ENCODE measurements at places on chromosomes 3 and 15. TPM values are rescaled to one million over a fixed set of nuclear protein-coding genes. Genes with fewer than 3 reads are reported as not detected.
A peak's percentile ranks its signal among the peaks of the same experiment; 100 is the strongest.

- no peaks in the 10 kb centered on the region for H3K36me3 ChIP-seq
- H3K4me3 ChIP-seq = no peak overlapping the region
- no peak overlapping the region for H3K27ac ChIP-seq
- H3K27me3 ChIP-seq = no peaks in the 10 kb centered on the region
- no peaks in the 10 kb centered on the region for H3K4me1 ChIP-seq
Observed at GRCh38 chr3:154182322-154182922, 61.2 kb downstream of the ARHGEF26 start.

DNA sequence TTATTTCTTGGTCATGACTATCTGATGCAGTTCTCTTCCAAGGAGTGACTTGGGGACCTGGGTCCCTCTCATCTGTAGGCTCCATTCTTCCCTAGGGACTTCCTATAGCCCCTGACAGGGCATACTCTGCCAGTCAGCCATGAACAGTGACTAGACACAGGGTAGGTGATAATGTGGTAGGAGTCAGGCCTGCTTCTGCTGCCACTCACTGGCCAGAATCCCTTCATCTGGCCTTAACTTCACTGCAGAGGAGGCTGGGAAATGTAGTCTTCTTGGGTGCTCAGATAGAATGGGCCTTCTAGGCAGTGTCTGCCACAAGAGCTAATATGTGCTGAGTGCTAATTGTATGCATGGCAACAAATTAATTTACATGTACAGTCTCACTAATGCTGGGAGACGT is 84.5 kb downstream of the CACNA2D3 start:
- H3K4me1 ChIP-seq = no peaks in the 10 kb centered on the region
- DNase-seq = no peak
- no peak overlapping the region for H3K4me3 ChIP-seq
- no peak overlapping the region for H3K27ac ChIP-seq
- no peaks in the 10 kb centered on the region for H3K36me3 ChIP-seq
- H3K27me3 ChIP-seq = peaks cover 15% of the 10 kb centered on the region

The GHSR gene
- not detected for total RNA-seq

DNA sequence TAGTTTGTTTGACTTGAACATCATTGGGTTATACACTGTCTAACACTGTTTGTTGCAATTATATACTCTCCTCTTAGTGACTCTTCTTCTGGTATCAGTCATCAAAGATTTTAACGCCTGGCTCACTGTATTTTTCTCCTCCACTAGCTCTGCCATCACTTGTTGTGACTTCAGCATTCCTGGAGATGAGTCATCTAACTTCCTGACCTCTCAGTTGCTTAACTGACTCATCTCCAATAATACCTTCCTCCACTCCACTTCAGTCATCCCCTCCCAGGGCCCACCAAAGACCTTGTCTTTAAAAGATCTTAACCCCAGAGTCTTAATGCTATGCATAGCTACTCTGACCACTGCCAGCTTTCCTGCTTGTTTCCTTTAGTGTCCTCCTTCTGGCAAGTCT is 28.6 kb upstream of the CLSTN2 start:
- no peak overlapping the region for H3K4me3 ChIP-seq
- no peaks in the 10 kb centered on the region for H3K4me1 ChIP-seq
- no peak overlapping the region for H3K27ac ChIP-seq
- peak; percentile 35 for DNase-seq
- H3K36me3 ChIP-seq = no peaks in the 10 kb centered on the region

DNA sequence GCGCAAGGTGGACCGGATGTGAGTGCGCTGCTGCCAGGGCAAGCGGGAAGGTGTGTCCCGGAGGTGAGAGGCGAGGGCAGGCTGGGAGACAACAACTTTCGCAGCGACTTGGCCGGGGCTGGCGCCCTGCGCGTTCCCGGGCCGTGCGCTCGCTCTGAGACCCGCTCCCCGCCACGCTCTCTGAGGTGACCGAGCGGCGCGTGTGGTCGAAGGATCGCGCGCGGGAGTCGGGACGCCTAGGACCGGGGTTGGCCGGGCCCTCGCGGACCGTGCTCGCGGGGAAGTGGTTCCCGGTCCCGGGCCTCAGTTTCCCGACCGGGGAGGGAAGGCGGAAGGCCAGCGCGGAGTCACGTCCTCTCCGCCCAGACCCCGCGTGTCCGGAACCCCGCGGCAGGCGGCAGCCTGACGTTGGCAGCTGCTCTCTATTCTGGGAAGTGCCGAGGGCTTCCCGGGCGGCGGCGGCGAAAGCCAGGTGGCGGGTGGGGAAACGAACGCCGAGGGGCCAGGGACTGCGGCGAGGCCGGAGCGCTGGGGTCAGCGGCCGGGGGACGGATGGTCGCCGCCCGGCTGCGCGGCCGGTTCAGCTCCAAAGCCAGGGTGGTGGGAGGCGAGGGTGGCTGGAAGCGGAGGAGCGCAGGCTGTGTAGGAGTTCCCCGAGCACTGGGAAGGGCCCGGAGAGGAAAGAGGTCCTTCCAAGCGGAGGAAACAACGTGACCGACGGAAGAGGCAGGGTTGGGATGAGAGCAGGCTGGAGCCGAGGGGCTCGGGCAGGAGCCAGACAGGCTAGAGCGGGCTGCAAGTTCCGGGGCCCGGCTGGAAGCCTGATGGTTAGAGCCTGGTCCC is 1.0 kb upstream of the IGF2BP2 start:
- peaks cover 44% of the 10 kb centered on the region for H3K4me1 ChIP-seq
- no peaks in the 10 kb centered on the region for H3K27me3 ChIP-seq
- peaks cover 5% of the 10 kb centered on the region for H3K36me3 ChIP-seq
- DNase-seq = no peak
- peak overlapping the region; percentile 86 for H3K27ac ChIP-seq
- H3K4me3 ChIP-seq = peak overlapping the region; percentile 76

- H3K36me3 ChIP-seq = peaks cover 10% of the 10 kb centered on the region
- DNase-seq = no peak
- no peak overlapping the region for H3K4me3 ChIP-seq
- H3K27me3 ChIP-seq = no peaks in the 10 kb centered on the region
Observed at GRCh38 chr15:74844319-74845207, 1.6 kb upstream of the ULK3 start.

The WDR93 gene
- total RNA-seq = not detected

The CCR2 gene
- total RNA-seq = not detected

The ZNF860 gene
- total RNA-seq = 0.66 TPM

DNA sequence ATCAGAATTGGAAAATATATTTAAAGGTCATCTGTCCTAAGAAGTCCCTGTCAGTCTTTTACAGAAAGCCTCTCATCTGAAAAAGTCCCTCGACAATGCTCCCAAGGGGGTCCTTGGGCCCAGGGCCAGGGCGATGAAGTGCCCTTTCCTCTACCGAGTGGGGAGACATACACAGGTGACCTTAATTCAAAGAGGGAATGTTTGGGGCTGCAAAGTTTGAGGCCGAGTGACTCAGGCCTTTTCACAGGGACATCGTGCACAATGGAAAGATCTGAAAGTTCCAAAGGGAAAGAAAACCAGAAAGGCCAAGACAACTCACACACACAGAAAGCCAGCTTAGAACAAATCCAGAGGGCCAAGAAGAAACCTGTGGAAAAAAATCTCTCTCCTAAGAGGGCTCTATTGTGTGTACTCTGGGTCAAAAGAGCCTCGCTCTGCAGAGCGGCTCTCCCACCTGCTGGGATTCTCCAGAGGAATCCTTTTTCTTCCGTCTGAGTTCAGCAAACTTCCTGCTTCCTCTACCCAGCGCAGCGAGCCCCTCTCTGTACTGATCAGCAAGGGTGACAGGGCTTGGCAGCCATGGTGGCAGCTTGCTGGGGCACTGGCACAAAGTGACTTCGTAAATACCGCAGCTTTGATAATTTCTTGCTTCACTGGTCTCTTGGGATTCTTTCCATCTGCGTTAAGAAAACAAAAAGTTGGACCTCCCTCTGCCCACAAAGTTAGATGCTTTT is 259.1 kb downstream of the OPA1 start:
- no peak for DNase-seq
- H3K27me3 ChIP-seq = no peaks in the 10 kb centered on the region
- H3K4me3 ChIP-seq = no peak overlapping the region
- no peak overlapping the region for H3K27ac ChIP-seq

The UNC13C gene
- 0.04 TPM for total RNA-seq

GRCh38 chr3:70120357-70120966 is 120.9 kb downstream of the SAMMSON start:
- no peak overlapping the region for H3K4me3 ChIP-seq
- H3K36me3 ChIP-seq = no peaks in the 10 kb centered on the region
- H3K27ac ChIP-seq = no peak overlapping the region
- DNase-seq = peak; percentile 65

DNA sequence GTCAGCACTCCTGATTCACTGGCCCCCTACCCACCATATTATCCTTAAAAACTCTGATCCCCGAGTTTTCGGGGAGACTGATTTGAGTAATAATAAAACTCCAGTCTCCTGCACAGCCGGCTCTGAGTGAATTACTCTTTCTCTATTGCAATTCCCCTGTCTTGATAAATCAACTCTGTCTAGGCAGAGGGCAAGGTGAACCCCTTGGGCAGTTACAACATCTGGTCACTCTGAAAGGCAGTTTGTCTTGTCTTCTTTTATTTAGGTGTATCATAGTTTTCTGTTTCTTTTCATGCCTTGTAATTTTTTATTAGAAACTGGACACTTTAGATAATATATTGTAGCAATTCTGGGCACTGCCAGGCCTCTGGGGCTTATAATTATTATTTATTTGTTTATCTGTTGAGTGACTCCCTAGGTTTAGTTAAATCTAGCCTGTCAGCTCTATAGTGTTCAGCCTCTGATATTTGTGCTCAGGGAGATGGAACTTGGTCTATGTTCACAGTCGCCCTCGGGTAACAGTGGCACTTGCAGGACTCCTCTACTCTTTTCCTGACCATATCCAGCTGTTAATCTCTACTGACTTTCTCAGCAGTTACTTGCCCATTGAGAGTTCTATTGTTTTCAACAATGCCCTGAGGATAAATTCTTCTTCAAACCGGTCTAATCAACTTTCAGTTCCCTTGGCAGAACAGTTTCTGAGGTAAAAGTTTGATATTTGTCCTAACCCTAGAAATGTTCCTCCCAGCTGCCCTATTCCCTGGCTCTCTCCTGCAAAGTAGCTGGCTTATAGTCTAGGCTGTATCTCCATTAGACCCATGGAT is 15.5 kb upstream of the PLAAT1 start:
- no peaks in the 10 kb centered on the region for H3K36me3 ChIP-seq
- H3K27ac ChIP-seq = no peak overlapping the region
- DNase-seq = no peak
- H3K4me3 ChIP-seq = no peak overlapping the region
- no peaks in the 10 kb centered on the region for H3K4me1 ChIP-seq

DNA sequence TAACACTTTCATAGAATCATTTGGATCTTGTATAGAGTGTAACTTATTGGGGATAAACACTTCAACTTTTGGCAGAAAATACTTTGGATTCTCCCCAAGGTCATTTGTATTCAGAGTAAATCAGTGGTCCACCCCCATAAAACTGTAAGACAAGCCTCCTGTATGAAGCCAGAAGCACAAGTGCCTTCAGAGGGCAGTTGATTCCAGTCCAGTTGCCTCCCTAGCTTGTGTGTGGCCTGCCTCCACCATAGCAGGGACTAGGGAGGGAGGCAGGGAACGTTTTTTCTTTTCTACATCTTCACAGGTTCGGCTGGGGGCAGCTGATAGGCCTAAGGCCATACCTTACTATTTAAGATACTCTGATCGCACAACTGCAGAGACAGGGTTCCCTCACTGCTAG is 11.6 kb downstream of the GORASP1 start:
- no peak overlapping the region for H3K4me3 ChIP-seq
- DNase-seq = no peak
- peaks cover 14% of the 10 kb centered on the region for H3K4me1 ChIP-seq
- H3K27ac ChIP-seq = no peak overlapping the region
- H3K27me3 ChIP-seq = no peaks in the 10 kb centered on the region
- H3K36me3 ChIP-seq = peaks cover 26% of the 10 kb centered on the region

DNA sequence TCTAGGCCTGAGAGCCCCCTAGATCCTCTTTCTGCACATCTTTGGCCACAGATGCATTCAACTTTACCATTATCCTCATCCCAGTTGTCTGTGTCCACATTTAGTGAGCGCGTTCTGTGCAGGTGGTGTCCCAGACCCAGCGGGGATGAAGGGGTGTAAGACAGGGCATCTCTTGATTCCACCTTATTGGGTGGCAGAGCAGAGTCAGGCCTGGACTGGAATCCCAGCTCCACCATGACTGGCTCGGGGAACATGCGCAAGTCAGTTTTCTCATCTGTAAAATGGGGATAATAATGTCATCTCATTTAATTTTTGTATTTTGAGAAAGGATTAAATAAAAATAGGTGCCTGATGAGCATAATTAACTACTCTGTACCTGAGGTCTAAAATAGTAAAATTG is 7.8 kb downstream of the SMAD6 start:
- no peak for DNase-seq
- no peak overlapping the region for H3K4me3 ChIP-seq
- H3K27me3 ChIP-seq = no peaks in the 10 kb centered on the region
- peaks cover 40% of the 10 kb centered on the region for H3K4me1 ChIP-seq
- H3K36me3 ChIP-seq = no peaks in the 10 kb centered on the region

The ST6GAL1 gene
- total RNA-seq = 62.1 TPM

- H3K4me3 ChIP-seq = no peak overlapping the region
- no peaks in the 10 kb centered on the region for H3K27me3 ChIP-seq
- H3K4me1 ChIP-seq = no peaks in the 10 kb centered on the region
- no peak overlapping the region for H3K27ac ChIP-seq
- DNase-seq = no peak
Observed at GRCh38 chr3:88369767-88370166, 220.0 kb downstream of the C3orf38 start.

DNA sequence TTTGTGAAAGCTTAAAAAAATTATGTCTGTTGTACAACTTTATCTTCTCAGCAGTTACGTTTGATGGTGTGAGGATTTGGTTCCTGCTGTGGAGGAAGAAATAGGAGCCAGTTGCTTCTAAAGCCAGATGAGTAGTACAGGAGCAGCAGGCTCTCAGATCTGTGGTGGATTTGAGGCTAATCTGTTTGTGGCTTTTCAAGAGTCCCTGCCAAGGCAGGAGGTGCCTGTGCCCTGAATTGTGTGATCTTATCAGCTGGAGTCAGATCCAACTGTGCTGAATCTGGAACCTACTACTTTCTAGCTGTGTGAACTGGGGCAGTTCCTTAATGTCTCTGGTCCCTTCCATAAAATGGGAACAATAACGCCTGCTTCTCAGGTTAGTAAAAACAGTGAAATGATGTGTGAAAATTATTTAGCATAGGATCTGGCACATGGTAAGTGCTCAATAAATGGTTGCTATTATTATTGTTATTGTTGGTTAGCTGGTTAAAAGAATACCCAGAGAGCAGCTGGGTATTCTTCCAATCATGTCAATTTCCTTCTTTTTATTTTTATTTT is 7.7 kb downstream of the CLDN11 start:
- DNase-seq = no peak
- H3K27ac ChIP-seq = peak overlapping the region; percentile 94
- no peaks in the 10 kb centered on the region for H3K36me3 ChIP-seq
- H3K4me1 ChIP-seq = peaks cover 78% of the 10 kb centered on the region

- H3K27ac ChIP-seq = no peak overlapping the region
- H3K4me1 ChIP-seq = no peaks in the 10 kb centered on the region
- DNase-seq = no peak
- no peaks in the 10 kb centered on the region for H3K27me3 ChIP-seq
Observed at GRCh38 chr3:17132286-17133115, 247.7 kb downstream of the PLCL2 start.

The SLC6A1 gene
- total RNA-seq = not detected

The GOLGA6A gene
- not detected for total RNA-seq

GRCh38 chr3:45180051-45180450 is 33.9 kb upstream of the CDCP1 start:
- H3K36me3 ChIP-seq = no peaks in the 10 kb centered on the region
- H3K27ac ChIP-seq = no peak overlapping the region
- peaks cover 10% of the 10 kb centered on the region for H3K4me1 ChIP-seq
- peaks cover 5% of the 10 kb centered on the region for H3K27me3 ChIP-seq

Data from HepG2 (cell line).